ENCODE measurements at places on chromosomes 6 and 20.

GRCh38 chr6:5361396-5361795 is 100.1 kb downstream of the FARS2 start:
- DNase-seq, result peak; percentile 59

DNA sequence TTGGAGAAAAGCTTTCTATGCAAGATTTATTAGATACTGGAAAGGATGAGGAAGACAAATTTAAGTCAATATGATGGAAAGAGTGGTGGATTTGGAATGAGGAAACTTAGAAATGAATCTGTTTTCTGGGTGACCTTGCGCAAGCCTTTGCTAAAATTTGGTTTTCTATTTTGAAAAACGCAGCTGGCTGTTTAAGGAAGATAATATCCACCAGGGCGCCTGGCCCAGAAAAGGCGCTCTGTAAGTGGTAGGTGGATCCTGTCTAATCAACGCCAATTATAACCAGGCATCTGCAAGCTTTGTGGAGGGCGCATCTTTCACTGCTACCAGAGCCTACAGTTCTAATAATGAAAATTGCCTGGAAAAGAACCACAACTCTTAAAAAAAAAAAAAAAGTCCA is 398 bp upstream of the SPATS1 start:
- DNase-seq, result no peak

GRCh38 chr6:116218172-116218633 is 35.7 kb downstream of the TSPYL4 start:
- no peak for DNase-seq

DNA sequence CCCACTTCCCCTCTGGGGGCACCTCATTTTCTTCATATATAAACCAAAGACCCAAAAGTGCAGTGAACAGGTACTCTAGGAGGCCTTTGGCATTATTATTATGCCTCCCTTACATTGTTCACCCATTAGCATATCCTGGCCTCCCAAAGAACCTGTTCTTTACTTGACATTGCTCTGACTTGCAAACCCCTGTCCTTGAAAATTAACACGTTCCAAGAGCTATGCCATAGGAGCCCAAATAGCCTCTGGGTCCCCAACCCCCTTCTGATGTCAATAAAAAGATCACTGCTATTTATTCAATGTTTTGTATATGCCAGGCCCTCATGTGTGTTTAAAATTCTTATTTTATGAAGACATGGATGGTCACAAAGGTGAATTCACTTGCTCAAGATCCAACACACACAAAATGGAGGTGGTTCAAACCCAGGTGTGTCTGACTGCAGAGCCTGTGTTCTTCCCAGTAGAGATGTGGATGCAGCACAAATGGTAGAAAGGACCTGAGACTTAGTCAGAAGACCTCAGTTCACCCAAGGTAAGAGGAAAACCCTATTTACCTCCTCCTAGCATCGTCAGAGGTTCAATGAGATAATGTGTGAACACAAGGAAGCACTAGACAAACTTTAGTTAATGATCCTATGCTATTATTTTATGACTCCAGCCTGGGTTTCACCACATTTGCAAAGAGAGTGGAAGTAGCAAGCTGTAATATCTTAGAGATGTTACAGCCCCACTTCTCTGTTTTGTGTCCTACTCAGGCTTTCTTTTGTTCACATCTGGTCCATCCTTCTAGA is 36.6 kb downstream of the BCL2L1 start:
- no peak for DNase-seq

- no peak for DNase-seq
Measured at GRCh38 chr6:72822023-72822422, 200.2 kb downstream of the KCNQ5 start.

DNA sequence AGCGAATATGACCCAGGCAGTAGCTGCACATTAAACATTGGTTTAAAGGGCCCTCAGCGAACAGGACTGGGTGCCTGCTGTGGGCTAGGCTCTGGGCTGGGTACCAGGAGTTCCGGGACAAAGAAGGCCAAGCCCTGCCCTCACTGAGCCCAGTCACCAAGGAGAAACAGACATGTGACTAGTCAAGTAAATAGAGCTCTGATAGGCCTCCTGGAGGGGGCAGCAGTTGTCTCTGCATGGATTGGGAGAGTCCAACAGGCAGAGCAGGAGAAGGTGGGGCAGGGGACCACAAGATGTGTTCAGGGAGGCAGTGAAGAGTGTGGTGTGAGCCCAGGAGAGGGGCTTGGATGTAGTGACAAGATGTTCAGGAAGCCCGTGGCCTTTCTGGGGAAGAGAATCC is 3.1 kb downstream of the HM13 start:
- DNase-seq, result peak; percentile 71

GRCh38 chr6:138926579-138926978 is 61.5 kb downstream of the REPS1 start:
- DNase-seq, result no peak

DNA sequence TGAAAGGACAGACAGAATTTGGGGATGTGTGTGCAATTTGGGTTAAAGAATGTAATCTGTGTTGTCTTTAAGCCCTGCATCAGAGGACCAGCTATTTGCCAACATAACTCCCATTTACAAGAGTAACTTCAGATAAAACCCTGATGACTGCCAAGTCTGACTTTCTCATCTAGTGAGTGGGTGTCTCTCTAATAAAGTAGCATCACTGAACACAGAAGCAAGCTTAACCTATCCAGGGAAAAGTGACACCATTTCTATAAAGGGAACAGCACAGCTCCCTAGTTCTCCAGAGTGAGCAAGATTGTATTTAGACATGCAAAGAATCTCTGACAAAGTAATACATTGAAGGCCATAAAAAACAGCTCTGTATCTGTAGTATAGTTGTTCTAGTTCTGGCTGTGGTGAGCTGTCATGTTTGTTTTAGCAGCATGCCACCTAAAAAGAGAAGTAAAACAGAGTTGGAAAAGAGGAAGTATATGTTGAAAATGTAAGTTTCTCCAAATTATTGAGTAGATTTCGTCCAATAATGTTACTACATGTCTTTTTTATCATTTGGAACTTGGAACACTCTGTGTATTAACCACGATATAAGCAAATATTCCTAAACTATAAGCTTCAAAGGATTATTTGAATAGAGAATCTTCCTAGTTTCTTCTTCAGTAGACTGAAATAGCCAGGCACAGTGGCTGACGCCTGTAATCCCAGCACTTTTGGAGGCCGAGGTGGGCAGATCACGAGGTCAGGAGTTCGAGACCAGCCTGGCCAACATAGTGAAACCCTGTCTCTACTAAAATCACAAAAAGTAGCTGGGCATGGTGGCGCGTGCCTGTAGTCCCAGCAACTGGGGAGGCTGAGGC is 8.8 kb upstream of the PIM1 start:
- DNase-seq, result peak; percentile 34

DNA sequence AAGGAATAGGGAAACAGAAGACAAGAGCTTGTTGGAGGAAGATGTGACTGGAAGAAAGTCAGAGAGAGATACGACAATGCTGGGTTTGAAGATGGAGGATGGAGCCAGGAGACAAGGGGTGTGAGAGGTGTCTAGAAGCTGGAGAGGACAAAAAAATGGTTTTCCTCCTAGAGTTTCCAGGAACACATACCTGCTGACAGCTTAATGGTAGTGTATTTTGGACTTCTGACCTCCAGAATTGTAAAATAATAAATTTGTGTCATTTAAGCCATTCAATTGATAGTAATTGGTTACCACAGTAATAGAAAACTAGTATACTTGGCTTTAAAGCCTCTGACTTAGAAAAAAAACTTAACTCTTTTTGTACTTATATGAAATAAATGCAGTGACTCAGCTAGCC is 3.6 kb downstream of the AIG1 start:
- no peak for DNase-seq

DNA sequence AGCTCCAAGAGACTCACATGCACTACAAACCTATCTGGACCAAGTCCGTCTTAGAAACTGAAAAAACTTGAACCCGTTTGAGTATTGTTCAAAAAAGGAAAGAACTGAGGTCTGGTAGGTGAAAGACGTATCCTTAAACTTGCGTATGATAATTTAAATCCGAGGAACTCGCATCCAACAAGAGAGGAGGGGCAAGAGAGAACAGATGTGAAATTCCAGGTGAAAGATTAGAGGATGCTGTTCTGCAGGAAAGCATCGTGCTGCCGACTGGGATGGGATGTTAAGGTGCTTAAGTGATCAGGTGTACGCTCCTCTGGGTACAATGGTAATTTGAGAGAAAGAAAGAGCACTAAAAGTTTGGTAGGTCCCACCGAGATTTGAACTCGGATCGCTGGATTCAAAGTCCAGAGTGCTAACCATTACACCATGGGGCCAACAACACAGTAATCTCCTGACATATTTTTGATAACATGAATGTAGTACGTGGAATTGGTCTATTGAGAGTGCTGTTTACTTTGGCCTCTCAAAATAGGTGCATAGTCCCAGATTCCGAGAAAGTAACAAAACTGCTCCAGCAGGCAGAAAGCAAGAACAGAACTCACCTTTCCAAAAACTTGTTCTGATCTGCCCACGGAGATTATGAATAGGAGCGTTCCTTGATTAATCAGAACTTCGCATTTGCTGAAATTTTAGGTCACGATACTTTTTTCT is 53.5 kb upstream of the BTN3A2 start:
- no peak for DNase-seq

Data from MG63 (cell line).